NCI-H774 (cell line): ENCODE measurements at places on chromosomes 11 and 22.

- no peak for DNase-seq
These were observed 47.5 kb upstream of the PRDM11 start for GRCh38 chr11:45098929-45099328.

- DNase-seq = peak; percentile 45
These were observed 26.5 kb downstream of the MYO7A start for GRCh38 chr11:77154381-77155081.

GRCh38 chr22:32905400-32905799 is 103.9 kb downstream of the TIMP3 start:
- DNase-seq = no peak

GRCh38 chr22:20619045-20619892 is 111.9 kb downstream of the MED15 start:
- DNase-seq = no peak

DNA sequence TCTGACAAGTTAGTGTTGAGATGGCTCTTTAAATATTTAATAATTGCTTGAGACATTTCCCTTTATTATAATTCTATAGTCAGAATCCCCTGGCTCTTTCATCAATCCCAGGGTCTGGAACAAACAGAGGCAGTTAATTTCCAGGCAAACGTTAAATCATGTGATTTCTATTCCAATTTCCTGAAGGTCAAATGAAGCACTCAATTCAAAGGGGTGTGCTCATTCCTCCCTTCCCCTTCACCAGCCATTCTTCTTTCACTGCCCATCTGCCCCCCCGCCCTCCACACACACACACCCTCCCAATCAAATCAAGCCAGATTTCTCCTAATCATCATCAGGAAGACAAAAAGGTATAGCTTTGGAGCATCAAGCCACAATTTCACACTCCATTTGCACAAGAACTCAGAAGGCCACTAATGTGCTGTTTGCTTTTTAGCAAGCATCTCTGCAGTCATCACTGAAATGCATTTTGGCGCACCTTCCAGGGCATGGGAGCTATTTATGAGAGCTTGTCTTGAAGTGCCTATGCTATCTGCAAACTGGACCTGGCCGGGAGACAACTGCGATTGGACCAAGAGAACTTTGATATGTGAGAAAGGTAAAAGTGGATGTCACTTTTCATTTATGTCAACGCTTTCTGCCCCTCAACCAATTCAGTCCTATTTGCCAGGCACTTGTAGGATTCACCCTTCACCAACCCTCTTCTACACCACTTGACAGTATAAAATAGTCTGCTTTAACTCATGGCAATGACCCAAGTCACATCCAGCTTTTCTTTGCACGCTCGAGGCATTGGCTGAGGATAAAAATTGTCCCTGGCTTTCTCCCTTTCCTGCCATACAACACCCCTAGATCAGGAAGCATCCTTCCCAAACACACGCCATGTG is 315.1 kb upstream of the API5 start:
- no peak for DNase-seq

DNA sequence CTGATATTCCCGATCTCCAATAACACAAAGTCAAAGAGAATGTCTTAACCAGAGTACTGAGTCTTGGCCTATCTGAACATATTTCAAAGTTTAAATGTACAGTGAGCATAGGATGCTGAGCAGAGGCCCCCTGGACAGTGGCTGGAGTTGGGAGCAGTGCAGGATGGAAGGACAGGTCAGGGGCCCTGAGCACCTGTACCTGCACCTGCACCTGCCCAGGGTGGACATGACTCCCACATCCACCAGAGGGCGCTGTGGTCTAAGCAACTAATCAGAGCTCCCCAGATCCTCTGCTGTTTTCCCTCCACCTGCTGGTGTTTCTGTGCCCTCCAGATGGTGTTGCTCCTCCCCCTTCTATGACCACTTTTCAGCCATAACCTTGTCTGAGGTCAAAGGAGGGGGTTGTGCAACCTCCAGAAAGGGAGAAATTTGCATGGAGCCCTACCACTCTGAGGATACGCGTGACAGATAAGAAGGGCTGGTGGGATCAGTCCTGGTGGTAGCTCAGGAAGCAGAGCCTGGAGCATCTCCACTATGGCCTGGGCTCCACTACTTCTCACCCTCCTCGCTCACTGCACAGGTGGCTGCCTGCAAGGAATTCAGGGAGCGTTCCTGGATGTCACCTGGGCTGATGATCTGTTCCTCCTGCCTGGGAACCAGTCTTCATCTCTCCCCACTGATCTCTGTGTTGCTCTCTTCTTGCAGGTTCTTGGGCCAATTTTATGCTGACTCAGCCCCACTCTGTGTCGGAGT is 49.1 kb upstream of the VPREB1 start:
- peak; percentile 72 for DNase-seq

GRCh38 chr11:111729831-111730311 is 36.3 kb downstream of the PPP2R1B start:
- DNase-seq = no peak

- DNase-seq = no peak
These were observed 16.2 kb downstream of the SC5D start for GRCh38 chr11:121308816-121309215.

DNA sequence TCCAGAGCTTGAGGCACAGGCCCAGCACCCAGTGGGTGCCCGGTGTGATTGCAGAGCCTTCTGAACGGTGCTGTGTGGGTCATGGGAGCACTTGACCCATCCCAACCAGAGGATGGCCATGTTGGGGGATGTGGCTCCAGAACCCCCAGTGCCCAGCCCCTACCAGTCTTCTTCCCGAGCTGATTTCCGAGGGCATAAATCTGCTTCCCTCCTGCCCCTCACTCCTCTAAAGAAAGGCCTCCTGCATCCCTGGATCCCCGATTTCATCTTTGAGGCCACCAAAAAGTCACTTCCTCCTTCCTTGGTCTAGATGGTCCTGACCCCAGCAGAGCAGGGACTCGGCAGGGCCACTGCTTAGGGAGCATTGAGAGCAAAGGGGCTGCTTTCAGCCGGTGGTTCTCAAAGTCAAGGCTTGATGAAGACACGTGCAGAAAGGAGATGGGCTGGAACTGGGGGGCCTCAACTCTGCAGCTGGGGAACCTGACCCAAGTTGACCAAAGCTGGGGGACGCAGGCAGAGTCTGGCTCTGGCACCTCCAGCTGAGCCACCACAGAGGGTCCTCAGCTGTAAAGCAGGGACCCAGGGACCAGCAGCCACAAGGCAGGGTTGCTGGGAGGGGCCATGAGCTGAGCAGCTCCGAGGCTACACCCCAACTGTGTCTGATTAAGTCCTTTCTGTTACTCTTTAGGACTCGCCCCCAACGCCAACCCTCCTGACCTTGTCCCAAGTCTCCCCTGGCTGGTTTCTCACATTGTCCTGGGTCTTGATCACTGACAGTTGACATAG is 56.6 kb downstream of the LINC01488 start:
- no peak for DNase-seq

GRCh38 chr11:74070723-74071492 is 62.0 kb upstream of the UCP3 start:
- no peak for DNase-seq

- DNase-seq = no peak
These were observed 58.0 kb upstream of the PICALM start for GRCh38 chr11:86126862-86127261.

GRCh38 chr22:28016781-28017557 is 97.9 kb upstream of the PITPNB start:
- DNase-seq = no peak

DNA sequence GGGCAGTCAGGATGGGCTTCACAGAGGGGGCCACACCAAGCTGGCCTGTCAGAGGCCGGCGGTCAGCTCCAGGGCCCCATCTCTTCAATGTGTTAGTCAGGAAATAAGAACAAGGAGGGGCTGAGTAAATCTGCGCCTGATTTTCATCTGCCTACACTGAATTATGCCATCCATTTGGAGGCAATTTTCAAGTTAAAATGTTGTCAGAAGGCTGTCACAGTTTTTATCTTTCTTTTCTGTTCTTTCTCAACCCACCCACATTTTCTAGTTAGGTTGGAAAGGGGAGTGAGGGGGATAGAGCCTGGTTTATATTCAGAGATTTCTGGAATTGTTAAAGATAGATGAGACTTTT is 18.8 kb downstream of the ADORA2A start:
- no peak for DNase-seq

DNA sequence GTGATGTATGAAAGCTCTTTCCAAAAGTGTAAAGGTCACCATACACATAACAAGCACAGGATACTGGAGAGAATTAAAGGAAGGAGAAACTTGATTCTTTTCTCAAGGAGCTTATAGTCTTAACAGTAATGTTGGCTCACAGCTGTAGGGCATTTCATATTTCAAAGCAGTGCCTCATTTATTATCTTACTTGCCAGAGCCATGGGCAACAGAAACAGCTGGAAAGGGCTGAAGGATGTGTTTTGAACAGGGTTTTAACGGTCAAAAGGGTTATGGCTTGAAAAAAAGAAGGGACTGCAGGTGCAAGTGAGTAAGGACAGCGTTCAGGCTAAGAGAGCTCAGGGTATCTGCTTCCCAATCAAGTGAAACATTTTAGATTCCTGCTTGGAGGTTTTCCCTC is 2.7 kb upstream of the GRAMD1B start:
- no peak for DNase-seq
